ENCODE measurements at places on chromosomes 7 and 10. TPM values are rescaled to one million over a fixed set of nuclear protein-coding genes. Genes with fewer than 3 reads are reported as not detected.

- H3K36me3 ChIP-seq = no peaks in the 10 kb centered on the region
- H3K4me3 ChIP-seq = no peak overlapping the region
- DNase-seq = no peak
- H3K27me3 ChIP-seq = peaks cover 68% of the 10 kb centered on the region
- no peaks in the 10 kb centered on the region for H3K4me1 ChIP-seq
- H3K27ac ChIP-seq = no peak overlapping the region
These were observed 2.5 kb downstream of the VSTM2A start for GRCh38 chr7:54544527-54545240.

DNA sequence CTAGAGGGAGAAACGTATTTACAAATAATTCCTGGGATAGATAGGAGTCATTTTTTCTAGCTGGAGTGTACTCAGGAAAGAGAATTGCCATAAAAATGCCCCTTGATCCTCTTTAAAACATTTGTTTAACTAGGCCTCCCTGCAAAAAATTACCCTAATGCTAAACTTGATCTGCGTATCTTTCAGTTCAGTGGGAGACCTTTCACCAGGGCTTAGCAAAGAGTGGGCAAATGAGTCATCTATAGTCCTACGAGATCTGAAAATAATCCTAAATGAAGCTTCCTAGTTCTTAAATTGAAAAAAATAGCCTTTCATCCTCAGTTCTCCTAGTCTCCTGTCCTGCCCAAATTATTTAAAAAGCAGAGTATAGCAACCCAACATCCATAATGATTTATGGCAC is 198.6 kb upstream of the FRMD4A start:
- H3K4me1 ChIP-seq = peaks cover 26% of the 10 kb centered on the region
- no peak overlapping the region for H3K4me3 ChIP-seq
- no peak overlapping the region for H3K27ac ChIP-seq
- H3K27me3 ChIP-seq = no peaks in the 10 kb centered on the region
- H3K36me3 ChIP-seq = peaks cover 15% of the 10 kb centered on the region

DNA sequence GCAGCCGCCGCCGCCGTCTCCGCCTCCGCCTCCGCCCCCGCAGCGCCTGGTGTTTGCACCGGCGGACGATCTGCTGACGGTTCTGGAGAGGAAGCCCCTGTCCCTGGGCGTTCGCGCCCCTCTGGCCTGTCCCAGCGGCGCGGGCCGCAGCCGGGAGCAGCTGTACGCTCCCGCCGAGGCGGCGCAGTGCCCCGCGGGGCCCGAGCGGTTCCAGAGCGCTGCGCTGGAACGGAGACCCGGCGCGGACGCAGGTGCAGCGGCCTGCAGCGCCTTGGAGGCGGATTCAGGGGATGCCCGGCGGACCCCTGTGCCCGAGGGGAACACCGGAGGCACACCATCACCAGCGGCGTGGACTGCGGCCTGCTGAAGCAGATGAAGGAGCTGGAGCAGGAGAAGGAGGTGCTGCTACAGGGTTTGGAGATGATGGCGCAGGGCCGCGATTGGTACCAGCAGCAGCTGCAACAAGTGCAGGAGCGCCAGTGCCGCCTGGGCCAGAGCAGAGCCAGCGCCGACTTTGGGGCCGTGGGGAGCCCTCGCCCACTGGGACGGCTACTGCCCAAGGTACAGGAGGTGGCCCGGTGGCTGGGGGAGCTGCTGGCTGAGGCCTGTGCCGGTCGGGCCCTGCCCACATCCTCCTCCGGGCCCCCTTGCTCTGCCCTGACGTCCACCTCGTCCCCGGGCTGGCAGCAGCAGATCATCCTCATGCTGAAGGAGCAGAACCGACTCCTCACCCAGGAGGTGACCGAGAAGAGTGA is 24.8 kb upstream of the ZNF735 start:
- no peaks in the 10 kb centered on the region for H3K36me3 ChIP-seq
- no peak overlapping the region for H3K4me3 ChIP-seq
- no peak for DNase-seq

DNA sequence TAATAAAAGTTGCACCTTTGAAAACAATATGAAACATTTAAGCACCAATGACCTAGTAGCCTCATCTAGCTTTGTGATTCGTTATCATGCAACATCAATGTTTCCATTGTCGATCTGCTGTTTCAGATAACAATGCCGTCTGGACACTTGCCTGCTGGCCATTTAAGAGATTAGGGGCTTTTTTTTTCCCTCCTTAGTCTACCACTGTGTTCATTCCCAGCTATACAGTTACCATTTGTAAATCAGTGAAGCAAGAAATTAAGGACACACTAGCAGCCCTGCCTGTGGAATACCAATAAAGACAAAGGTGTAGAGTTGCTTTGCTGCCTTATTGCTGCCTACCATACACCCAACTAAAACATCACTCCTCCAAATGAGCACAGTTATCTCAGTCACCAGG is 37.6 kb upstream of the MYO3A start:
- H3K27me3 ChIP-seq = no peaks in the 10 kb centered on the region
- no peaks in the 10 kb centered on the region for H3K36me3 ChIP-seq
- no peak overlapping the region for H3K4me3 ChIP-seq
- no peak for DNase-seq
- H3K4me1 ChIP-seq = no peaks in the 10 kb centered on the region

DNA sequence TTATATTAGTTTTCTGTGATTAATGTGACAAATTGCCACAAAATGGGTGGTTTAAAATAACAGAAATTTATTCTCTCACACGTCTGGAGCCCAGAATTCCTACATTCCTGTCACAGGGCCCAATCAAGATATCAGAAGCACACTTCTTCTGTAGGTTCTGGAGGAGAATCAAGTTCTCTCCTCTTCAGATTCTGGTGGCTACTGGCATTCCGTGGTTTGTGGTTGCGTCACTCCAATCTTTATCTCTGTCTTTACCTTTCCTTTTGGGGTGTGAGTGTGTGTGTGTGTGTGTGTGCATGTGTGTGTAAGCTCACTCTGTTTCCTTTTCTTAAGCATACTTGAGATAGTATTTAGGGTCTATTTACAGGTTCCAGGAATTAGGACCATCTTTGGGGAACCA is 115.5 kb upstream of the DKK1 start:
- peaks cover 20% of the 10 kb centered on the region for H3K27me3 ChIP-seq
- H3K4me3 ChIP-seq = no peak overlapping the region
- no peak for DNase-seq
- H3K36me3 ChIP-seq = no peaks in the 10 kb centered on the region
- no peak overlapping the region for H3K27ac ChIP-seq
- H3K4me1 ChIP-seq = no peaks in the 10 kb centered on the region

DNA sequence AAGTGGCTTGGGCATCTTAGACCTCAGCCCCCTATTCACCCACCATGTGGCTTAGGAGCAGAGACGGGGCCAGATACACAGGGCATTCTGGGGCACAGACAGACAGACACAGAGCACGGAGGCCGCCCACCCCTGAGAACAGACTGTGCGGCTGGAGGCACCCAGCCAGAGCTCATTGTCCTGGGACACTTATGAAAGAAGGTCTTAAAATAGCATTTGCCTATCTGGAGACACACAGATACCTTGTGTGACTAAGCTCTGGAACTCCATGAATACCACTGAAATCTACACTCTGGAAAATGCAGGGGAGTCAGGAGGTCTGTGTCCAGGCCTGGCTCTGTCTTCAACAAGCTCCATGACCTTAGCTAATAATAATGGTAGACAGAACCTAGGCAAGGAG is 41.4 kb upstream of the ADO start:
- H3K4me1 ChIP-seq = peaks cover 12% of the 10 kb centered on the region
- H3K27me3 ChIP-seq = no peaks in the 10 kb centered on the region
- no peak overlapping the region for H3K4me3 ChIP-seq
- no peak overlapping the region for H3K27ac ChIP-seq
- no peaks in the 10 kb centered on the region for H3K36me3 ChIP-seq

GRCh38 chr7:17516771-17517170 is 218.3 kb downstream of the AHR start:
- H3K36me3 ChIP-seq = no peaks in the 10 kb centered on the region
- H3K27me3 ChIP-seq = no peaks in the 10 kb centered on the region
- no peak for DNase-seq
- peaks cover 9% of the 10 kb centered on the region for H3K4me1 ChIP-seq

GRCh38 chr7:44282601-44283171 is 42.7 kb downstream of the CAMK2B start:
- no peak overlapping the region for H3K27ac ChIP-seq
- no peak for DNase-seq
- no peaks in the 10 kb centered on the region for H3K36me3 ChIP-seq
- H3K4me3 ChIP-seq = no peak overlapping the region
- no peaks in the 10 kb centered on the region for H3K4me1 ChIP-seq

GRCh38 chr10:113475381-113475807 is 77.5 kb upstream of the HABP2 start:
- peak; percentile 85 for DNase-seq
- H3K36me3 ChIP-seq = no peaks in the 10 kb centered on the region
- H3K4me1 ChIP-seq = peaks cover 21% of the 10 kb centered on the region
- no peak overlapping the region for H3K27ac ChIP-seq
- no peaks in the 10 kb centered on the region for H3K27me3 ChIP-seq

- H3K27me3 ChIP-seq = no peaks in the 10 kb centered on the region
- DNase-seq = no peak
- no peak overlapping the region for H3K4me3 ChIP-seq
- no peak overlapping the region for H3K27ac ChIP-seq
These were observed 177.6 kb downstream of the DIP2C start for GRCh38 chr10:511849-512191.

DNA sequence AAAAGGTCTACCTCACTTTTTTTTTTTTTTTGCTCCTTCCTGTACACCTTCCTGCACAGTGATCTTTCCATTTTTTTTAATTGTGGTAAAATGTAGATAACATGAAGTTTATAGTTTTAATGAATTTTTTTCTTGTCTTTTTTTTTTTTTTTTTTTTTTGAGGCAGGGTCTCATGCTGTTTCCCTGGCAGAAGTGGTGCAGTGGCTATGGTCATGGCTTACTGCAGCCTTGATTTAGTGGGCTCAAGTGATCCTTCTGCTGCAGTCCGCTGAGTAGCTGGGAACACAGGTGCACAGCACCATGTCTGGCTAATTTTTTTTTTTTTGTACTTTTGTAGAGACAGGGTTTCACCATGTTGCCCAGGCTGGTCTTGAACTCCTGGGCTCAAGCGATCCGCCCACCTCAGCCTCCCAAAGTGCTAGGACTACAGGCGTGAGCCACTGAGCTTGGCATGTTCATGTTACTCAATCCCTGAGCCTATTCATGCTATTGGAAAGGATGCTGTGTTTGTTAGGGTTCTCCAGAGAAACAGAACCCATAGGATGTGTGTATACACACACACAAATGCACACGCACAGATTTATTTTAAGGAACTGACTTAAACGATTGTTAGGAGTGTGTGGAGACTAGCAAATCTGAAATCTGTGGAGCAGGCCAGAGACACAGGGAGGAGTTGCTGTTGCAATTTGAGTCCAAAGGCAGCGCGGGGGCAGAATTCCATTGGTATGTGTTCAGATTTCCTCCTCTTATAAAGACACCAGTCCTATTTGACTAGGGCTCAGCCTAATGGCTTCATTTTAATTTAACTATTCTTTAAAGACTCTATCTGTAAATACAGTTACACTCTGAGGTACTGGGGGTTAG is 29.1 kb downstream of the GALNT11 start:
- H3K27me3 ChIP-seq = no peaks in the 10 kb centered on the region
- H3K36me3 ChIP-seq = no peaks in the 10 kb centered on the region
- no peak overlapping the region for H3K27ac ChIP-seq
- no peak for DNase-seq

The SOSTDC1 gene
- total RNA-seq = 0.22 TPM

The NKX1-2 gene
- total RNA-seq = 0.86 TPM

The NEUROG3 gene
- not detected for total RNA-seq

The GGCT gene
- 64.1 TPM for total RNA-seq

The POLR3A gene
- total RNA-seq = 97.0 TPM

The AKR1C4 gene
- not detected for total RNA-seq
